Placental pericyte (primary cell): ENCODE measurements at places on chromosomes 2 and 18. TPM values are rescaled to one million over a fixed set of nuclear protein-coding genes. Genes with fewer than 3 reads are reported as not detected.

Gene C1QL2
- under 0.01 TPM in 1 of 2 replicates, not detected in the other for total RNA-seq

Gene GREB1
- 0.29 and 0.44 TPM in 2 replicates for total RNA-seq

Gene CNNM3
- 10.0 and 19.0 TPM in 2 replicates for total RNA-seq

Gene TLX2
- not detected in 2 replicates for total RNA-seq

Gene KCTD1
- 11.4 and 13.9 TPM in 2 replicates for total RNA-seq

Gene UCN
- 0.86 and 1.1 TPM in 2 replicates for total RNA-seq

Gene SNTG2
- total RNA-seq: not detected in 2 replicates

Gene CFAP65
- total RNA-seq: not detected in 2 replicates

Gene ERICH2
- not detected in 2 replicates for total RNA-seq

Gene DQX1
- not detected in 2 replicates for total RNA-seq

Gene MOGAT1
- total RNA-seq: not detected in 2 replicates

Gene IL1RN
- total RNA-seq: 0.14 TPM in 1 of 2 replicates, not detected in the other

Gene MSH6
- total RNA-seq: 53.4 and 54.3 TPM in 2 replicates

Gene CXCR2
- not detected in 2 replicates for total RNA-seq

Gene SH3RF3
- total RNA-seq: 11.6 and 32.4 TPM in 2 replicates

Gene SERPINB13
- total RNA-seq: not detected in 2 replicates

Gene COL4A3
- under 0.01 TPM in 1 of 2 replicates, not detected in the other for total RNA-seq
